NCI-H526 treated with DMSO at 0.1 percent for 48 hours (cell line): ENCODE measurements at places on chromosomes 5 and 9.

- DNase-seq: no peak
These were observed 54.6 kb downstream of the MARCHF3 start for GRCh38 chr5:126975796-126976195.

DNA sequence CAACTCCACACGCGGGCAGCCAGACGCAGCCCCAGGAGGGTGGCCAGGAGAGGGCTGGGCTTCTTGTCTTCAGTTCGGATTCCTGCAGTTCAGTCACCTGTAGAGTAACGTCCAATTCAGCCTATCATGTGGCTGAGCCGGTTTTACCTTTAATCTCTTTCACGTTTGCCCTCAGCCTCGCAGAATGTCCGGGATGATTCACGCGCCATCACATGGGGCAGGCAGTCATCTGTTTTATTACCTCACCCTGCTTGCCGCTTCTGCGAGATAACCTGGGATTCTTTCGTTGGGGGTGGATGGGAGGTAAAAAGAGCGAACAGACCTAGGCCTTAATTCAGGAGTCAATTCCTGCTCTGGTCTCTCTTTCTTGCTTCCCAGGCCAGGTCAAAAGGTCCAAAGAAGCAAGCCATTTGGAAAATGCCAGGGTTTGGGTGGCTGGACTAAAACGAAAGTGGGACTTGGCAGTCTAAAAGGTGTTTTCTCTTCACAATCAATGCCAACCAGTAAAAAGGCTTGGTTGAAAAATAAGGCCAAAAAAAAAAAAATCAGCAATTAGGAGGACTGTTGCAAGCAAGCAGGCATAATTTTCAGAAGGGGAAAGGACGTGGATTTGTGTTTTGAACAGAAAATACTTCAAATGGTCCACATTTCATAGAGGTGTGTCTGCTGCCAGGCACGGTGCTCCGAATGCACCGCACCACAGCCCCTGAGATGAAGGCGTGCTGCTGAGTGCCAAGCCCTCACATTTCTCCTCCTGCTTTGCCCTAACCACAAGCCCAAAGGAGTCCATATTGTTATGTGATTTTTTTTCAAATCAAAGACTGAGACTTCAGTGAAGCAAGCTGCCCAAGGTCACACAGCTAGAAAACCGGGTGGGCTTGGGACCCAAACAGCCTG lies 2.8 kb upstream of the WWC1 start:
- no peak for DNase-seq

- DNase-seq: no peak
These were observed 795 bp upstream of the PJA2 start for GRCh38 chr5:109410389-109411148.

DNA sequence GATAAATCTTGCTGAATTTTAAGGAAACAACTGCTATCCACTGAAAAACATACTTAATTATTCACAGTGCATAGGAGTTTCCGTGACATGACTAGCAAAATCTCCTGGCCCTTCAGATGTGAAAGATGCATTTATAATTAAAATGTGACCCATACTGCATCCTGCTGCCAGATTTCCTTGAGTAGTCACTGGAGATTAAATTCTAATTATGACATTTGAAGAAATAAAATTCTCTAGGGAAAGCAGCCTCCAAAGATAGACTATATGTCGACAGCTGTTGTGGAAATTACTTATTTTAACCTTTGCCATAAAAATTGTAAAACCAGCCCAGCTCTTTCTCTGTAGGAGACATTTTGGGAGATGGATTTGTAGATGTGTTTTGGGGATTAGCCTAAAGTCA lies 193.6 kb upstream of the SMC2 start:
- no peak for DNase-seq

DNA sequence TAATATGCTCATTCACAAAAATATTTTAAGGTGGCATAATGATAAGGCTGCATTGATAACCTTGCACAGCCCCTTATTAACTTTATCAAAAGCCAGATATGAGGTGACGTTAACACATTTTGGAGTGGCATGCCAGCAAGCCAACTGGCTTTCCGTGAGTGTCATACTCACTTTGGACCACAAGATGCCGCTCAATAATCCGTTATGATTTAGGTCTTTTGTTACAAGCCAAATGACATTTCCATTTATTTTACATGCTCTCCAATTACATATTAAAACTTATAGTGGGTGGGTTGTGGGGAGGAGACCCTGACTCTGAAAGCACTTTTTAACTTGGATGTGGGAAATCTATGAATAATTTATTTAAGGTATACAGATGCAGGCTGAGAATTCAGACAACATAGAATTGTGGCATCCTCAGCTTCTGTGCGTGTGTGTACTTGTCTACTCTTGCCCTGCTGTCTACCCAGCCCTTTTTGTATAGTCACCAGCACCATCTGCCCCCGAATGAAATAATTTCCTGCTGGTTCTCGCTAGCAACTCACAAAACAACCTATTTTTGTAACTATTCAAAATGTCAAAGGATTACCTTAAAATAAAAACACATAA lies 305.1 kb downstream of the PSAT1 start:
- DNase-seq: peak; percentile 23

DNA sequence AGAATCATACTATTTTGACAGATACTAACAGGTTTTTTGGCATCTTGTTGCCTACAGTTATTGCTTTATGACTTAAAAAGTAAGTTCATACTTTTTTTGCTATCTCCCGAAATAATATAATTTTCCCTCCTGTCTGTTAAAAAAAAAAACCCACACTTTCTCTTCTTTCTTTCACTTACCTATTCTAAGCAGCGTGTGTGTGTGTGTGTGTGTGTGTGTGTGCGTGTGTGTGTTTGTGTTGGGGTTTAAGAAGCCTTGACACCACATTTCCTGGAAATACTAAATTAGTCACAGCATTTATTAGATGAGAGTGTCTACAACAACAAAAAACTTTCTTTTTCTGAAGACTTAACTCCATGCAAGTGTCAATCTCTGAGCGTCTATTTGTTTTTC lies 12.4 kb downstream of the TNFAIP8 start:
- no peak for DNase-seq

- no peak for DNase-seq
These were observed 41.7 kb upstream of the FBXW11 start for GRCh38 chr5:172048170-172048422.

GRCh38 chr5:78974011-78974410 lies 11.1 kb downstream of the ARSB start:
- DNase-seq: no peak

DNA sequence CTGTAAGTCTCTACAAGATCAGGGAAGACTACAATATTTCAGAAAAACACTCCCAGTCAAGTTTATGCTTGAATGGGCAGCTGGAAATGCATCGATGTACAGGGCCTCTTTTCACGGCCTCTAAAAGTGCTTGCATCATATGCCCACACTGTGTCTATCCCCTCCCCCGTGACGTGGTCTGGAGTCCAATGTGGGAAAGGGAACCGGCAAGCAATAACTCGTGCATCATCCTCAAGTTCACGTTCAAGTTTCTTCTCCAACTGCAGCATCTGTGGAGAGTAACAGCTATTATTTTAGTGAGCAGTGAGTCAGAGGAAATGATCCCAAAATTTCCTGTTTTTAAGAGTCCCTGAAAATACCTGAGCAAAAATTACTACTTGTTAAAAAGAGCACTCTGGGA lies 22.3 kb downstream of the ATPSCKMT start:
- no peak for DNase-seq

DNA sequence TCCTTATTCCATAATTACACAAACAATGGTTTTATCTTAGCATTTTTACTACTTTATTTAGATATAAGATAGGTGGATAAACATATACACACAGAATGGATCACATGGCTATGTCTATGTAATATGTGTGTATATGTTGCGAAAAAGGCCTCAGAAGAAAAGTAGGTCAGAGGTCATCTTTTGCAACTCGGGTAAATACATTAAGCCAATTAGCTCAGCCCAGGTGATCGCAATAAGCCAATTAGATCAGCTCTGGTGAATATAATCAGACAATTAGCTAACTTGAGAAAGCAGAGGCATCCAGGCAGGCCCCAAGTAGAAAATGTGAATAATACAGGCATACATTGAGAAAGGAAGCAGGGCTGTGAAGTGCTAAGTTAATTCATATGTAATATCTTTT lies 24.3 kb downstream of the SLCO4C1 start:
- no peak for DNase-seq

DNA sequence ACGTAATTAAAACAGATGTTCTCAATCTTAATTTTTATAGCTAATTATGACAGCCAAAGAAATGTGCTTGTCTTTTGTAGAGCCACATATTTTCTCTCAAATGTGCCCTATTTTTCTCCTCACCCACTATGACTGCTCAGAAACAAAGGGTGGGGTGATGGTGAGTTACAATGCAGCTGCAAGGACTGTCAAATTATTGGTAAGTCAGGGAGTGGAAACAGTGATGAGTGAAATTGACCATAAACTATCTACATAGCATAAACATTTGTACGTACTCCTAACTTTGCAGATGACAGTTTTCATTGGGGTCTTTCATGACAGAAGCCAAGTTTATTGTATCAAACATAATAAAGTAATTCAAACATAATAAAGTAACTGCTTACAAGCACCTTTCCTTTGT lies 215.9 kb downstream of the MCTP1 start:
- no peak for DNase-seq

- DNase-seq: no peak
These were observed 473.0 kb downstream of the PLK2 start for GRCh38 chr5:57986761-57987341.

GRCh38 chr9:32404856-32405255 lies 20.4 kb downstream of the ACO1 start:
- DNase-seq: no peak

- no peak for DNase-seq
These were observed 34.7 kb downstream of the LHX3 start for GRCh38 chr9:136170006-136170901.
